Dermis lymphatic vessel endothelial cell (primary cell): ENCODE measurements at places on chromosomes 16 and 17. TPM values are rescaled to one million over a fixed set of nuclear protein-coding genes. Genes with fewer than 3 reads are reported as not detected.

Gene KRTAP3-2
- not detected in 2 replicates for total RNA-seq

Gene CENPX
- total RNA-seq, result 26.2 and 28.1 TPM in 2 replicates

Gene TPSAB1
- 0.09 TPM in 1 of 2 replicates, not detected in the other for total RNA-seq

Gene TRPV3
- under 0.01 TPM in 1 of 2 replicates, not detected in the other for total RNA-seq

Gene USP43
- under 0.01 and 0.09 TPM in 2 replicates for total RNA-seq

Gene SHISA9
- total RNA-seq, result not detected in 2 replicates

Gene CDK5R1
- 0.98 and 1.9 TPM in 2 replicates for total RNA-seq

Gene RAMP2
- total RNA-seq, result 15.6 and 21.5 TPM in 2 replicates

Gene CTRL
- 0.26 and 0.33 TPM in 2 replicates for total RNA-seq

Gene TEX19
- total RNA-seq, result not detected in 2 replicates

Gene SHBG
- total RNA-seq, result 0.11 and 0.26 TPM in 2 replicates

Gene TRIM25
- total RNA-seq, result 24.3 and 36.1 TPM in 2 replicates

Gene TMC7
- 3.4 and 3.7 TPM in 2 replicates for total RNA-seq

Gene ACSM5
- total RNA-seq, result 3.7 and 5.2 TPM in 2 replicates

Gene TOM1L1
- total RNA-seq, result 0.26 and 0.65 TPM in 2 replicates

Gene LPO
- under 0.01 TPM in 1 of 2 replicates, not detected in the other for total RNA-seq

Gene CREBBP
- total RNA-seq, result 10.4 and 13.9 TPM in 2 replicates

Gene TEDC2
- 1.7 and 2.1 TPM in 2 replicates for total RNA-seq

Gene DHRS13
- total RNA-seq, result 6.9 and 14.2 TPM in 2 replicates

Gene KRT13
- total RNA-seq, result not detected in 2 replicates

Gene CLEC19A
- under 0.01 TPM in 1 of 2 replicates, not detected in the other for total RNA-seq

Gene C1QTNF8
- total RNA-seq, result not detected in 2 replicates

Gene ASPA
- not detected in 2 replicates for total RNA-seq

Gene NPIPB13
- total RNA-seq, result 0.43 and 2.0 TPM in 2 replicates

Gene TMC8
- 0.17 and 0.33 TPM in 2 replicates for total RNA-seq

Gene TP53TG3C
- total RNA-seq, result not detected in 2 replicates

Gene CBLN1
- total RNA-seq, result 0.11 TPM in 1 of 2 replicates, not detected in the other

Gene C17orf50
- total RNA-seq, result not detected in 2 replicates

Gene VPS35L
- 37.9 and 44.6 TPM in 2 replicates for total RNA-seq

Gene OR1A2
- total RNA-seq, result not detected in 2 replicates

Gene TSPAN10
- 0.43 and 0.60 TPM in 2 replicates for total RNA-seq

Gene PIK3R5
- not detected in 2 replicates for total RNA-seq

Gene SCGB1C2
- total RNA-seq, result not detected in 2 replicates

Gene SCNN1B
- total RNA-seq, result 14.5 and 26.1 TPM in 2 replicates

Gene TBCD
- total RNA-seq, result 62.7 and 75.3 TPM in 2 replicates

Gene TSPOAP1
- under 0.01 and 0.09 TPM in 2 replicates for total RNA-seq

Gene PRR11
- 2.2 and 2.8 TPM in 2 replicates for total RNA-seq

Gene SOX8
- total RNA-seq, result 0.33 and 0.34 TPM in 2 replicates

Gene CTF1
- total RNA-seq, result 0.09 and 0.33 TPM in 2 replicates

Gene KRTAP4-5
- total RNA-seq, result not detected in 2 replicates

Gene ZP2
- total RNA-seq, result 0.11 TPM in 1 of 2 replicates, not detected in the other

Gene ITGAX
- total RNA-seq, result 0.34 TPM in 1 of 2 replicates, not detected in the other

Gene ABCC11
- not detected in 2 replicates for total RNA-seq

Gene TMEM95
- not detected in 2 replicates for total RNA-seq

Gene ANKRD11
- total RNA-seq, result 39.2 and 56.8 TPM in 2 replicates
